ENCODE measurements at places on chromosomes 11 and 22.
A peak's percentile ranks its signal among the peaks of the same experiment; 100 is the strongest.

- peak; percentile 90 for DNase-seq
Measured at GRCh38 chr11:101010899-101011298, 118.7 kb downstream of the PGR start.

- no peak for DNase-seq
Measured at GRCh38 chr11:134521001-134521400, 109.0 kb upstream of the B3GAT1 start.

GRCh38 chr22:47772864-47773263, 1010.4 kb downstream of the TBC1D22A start:
- DNase-seq, result no peak

GRCh38 chr11:64244107-64244506, 2.6 kb downstream of the PPP1R14B start:
- no peak for DNase-seq

- no peak for DNase-seq
Measured at GRCh38 chr11:70944636-70945035, 307.7 kb downstream of the SHANK2 start.

- no peak for DNase-seq
Measured at GRCh38 chr11:70883973-70884623, 368.3 kb downstream of the SHANK2 start.

GRCh38 chr11:30015725-30016412, 961 bp downstream of the KCNA4 start:
- DNase-seq, result no peak

DNA sequence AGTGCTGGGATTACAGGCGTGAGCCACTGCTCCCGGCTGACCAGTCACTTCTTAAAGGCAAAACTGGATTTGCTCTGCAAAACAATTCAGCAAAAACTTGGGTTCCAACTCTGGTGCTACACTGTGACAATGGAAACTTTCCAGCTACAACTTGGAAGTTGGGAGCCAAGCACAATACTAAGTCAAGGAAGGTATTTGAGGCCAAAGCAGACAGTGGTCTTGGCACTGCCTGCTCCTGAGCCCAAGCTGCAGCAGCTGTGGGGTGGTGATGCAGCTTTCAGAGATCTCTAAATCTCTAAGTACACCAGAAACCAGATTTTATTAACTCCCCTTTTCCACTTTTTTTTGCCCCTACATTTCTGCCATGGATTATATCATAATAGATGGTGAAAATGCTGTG, 17.5 kb downstream of the ADM start:
- DNase-seq, result no peak

GRCh38 chr11:20397281-20397680, 9.8 kb downstream of the PRMT3 start:
- peak; percentile 66 for DNase-seq

DNA sequence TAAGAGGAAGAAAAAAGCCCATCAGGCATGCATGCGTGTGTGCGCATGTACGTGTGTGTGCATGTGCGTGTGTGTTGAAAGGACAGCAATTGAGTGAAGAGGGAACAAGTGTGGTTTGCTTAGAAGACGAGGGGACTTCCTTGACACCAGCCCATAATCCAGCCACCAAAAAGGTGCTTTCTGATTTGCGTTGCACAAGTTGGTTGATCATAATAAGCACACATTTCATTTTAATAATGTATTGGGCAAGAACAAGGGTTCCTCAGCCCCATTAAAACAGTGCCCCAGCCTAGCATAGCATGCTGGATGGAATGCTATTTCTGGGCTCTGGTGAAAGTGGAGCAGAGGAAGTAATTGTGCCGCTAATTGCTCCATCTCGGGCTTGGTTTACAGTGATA, 493.2 kb downstream of the MIAT start:
- DNase-seq, result no peak

GRCh38 chr11:48169717-48170116, 46.9 kb upstream of the OR4B1 start:
- DNase-seq, result no peak

DNA sequence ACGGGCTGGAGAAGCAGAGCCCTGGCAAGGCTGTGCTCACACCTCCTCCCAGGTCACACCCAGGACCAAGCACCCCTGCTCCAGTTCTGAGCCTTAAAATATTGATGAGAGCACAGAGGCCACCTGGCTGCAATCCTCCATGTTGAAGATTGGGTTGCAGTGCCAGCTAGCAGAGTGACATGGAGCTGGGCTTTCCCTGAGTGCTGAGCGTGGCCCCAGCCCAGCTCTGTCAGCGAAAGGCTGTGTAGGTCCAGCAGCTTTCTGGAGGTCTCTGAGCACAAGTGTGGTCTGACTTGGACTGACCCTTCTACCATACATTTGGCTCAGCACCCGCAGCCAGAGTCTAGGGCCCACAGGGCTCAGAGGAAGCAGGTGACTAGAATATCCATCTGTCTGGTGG, 4.0 kb upstream of the CHKA start:
- DNase-seq, result no peak

GRCh38 chr22:35620624-35621251, 3.6 kb upstream of the MB start:
- peak; percentile 75 for DNase-seq

DNA sequence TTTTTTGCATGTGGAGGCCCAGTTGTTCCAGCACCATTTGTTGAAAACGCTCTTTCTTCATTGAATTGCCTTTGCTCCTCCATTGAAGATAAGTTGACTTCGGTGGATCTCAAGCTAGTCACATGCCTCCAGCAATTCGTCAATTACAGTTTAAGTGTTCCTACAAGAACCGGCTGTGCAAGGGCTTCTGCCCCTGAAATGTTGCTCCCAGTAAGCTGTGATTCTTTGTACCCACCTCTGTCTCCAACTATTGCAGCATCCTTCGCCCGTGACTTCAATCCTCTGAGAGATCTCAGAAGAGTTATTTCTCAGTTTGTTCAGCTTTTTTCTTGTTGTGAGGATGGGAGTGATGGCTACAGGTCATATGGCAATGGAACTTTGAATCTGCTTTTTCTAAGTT, 194.2 kb upstream of the B3GAT1 start:
- no peak for DNase-seq

Data from mesendoderm (in vitro differentiated cells).